Cerebellar nuclear complex (tissue), 1 donor: ENCODE measurements at places on chromosomes 12 and 14.

DNA sequence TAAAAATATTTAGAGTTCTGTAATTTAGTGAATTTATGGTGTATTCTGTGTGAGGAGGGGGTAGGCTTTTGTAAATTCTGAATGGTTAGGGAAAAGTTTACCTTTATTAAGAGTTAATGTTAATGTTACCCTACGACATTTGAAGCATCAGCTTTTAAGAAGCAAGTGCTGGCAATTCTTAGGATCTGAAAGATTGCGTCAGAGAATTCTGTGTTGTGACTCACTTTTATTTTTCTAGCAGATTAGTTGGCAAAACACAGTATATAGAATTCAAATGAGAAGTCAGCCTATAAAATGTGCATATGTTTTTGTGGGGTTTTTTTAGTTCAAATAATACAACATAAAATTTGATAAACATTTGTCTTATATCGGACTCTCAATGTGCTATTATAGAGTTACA, 97.6 kb downstream of the RAD52 start:
- no peak for DNase-seq

DNA sequence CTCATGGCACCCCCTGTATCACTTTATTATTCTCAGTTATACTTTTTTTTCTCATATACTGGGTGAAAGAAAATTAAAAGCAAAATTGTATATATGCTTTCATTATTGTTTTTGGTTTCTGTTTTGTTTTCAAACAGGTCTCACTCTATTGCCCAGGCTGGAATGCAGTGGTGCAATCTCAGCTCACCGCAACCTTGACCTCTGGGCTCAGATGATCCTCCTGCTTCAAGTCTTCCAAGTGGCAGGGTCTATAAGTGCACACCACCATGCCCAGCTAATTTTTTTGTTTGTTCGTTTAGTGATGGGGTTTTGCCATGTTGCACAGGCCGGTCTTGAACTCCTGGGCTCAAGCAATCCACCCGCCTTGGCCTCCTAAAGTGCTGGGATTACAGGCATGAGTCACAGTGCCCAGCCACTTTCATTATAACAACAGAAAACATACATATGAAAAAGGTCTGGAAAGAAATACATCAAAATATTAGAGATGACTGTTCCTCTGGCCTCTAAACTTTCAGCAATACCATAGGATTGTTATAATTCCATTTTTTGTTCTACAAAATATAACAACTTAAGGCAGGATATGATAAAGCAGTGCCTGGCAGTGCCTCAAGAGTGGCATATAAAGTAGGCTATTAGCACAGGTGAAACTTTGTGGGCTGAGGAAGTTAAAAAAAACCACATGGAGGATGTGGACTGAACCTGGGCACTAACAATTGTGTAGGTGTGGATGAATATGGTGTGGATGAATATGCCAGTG, 5.8 kb upstream of the NTN4 start:
- no peak for DNase-seq

- no peak for DNase-seq
These were observed 9.8 kb upstream of the CDH24 start for GRCh38 chr14:23066855-23067744.

DNA sequence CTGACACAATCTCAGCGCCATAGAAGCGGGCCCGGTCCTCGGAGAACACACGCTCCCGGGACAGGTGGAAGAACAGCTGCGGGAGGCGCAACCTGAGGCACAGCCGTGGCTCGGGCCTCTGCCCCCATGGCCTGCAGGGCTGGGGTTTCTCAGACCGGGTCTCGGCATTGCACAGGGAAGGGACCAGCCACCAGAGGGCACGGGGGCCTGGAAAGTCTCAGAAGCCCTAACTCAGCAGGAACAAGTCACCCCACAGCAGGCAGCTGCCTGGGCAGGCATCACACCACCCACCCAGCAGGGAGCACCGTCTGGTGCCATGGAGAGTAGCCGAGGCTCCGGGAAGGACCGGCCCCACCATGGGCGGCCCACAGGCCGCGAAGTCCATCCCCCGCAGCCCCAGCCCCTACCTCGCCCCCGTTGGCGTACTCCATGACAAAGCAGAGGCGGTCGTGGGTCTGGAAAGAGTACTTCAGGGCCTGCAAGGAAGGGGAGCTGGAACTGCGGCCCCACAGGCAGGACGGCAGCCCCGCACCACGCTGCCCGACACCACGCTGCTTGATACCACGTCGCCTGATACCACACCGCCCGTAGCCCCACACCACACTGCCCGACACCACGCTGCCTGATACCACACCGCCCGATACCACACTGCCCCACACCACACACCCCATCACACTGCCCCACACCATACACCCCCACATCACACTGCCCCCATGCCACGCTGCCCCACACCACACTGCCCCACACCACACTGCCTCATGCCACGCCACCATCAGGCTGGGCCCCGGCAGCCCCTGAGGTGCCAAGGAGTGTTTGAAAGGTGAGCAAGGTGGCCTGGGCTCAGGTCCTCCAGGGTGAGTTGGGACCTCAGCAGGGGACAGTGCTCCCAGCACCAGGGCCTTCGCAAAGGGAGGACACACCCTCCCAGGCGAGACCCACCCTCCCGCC, 20.8 kb downstream of the SIVA1 start:
- no peak for DNase-seq

GRCh38 chr12:124713436-124714082, 146.1 kb upstream of the NCOR2 start:
- DNase-seq = no peak

DNA sequence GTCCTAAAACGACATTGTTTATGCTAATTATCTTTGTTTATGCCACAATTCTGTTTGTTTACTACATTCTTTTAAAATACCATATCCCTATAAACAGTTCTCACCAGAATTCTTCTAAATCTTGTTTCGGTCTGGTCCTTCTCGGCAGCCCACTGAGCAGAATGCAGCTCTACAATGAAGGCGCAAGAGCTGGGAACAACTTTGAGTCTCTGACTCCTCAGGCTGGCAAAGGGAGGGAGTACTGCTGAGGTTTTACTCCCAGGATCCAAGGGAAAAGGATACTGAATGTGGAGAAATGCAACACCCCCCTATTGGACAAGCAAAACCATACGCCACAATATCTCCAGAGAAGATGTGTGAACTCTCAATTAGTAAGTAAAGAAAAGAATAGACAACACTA, 5.4 kb downstream of the SOX5 start:
- DNase-seq = no peak

DNA sequence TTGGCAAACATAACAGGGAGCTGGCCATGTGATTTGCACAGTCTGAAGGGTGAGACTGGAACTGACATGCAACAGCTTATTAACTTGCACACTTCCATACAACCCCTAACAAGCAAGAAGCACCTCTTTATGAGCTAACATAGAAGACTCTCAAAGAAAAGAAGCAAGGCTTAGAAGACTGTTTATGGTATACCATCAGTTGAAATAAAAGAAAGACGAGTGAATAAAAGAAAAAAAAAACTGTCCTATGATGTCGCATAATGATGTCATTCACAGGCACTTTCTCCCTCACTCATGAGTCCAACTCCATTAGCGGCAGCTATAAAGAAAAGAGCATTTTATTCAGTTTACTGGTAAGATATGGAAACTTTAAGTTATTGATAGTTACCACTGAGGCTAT, 3.3 kb upstream of the MDM1 start:
- no peak for DNase-seq
